Hepatic stellate cell (primary cell): ENCODE measurements at places on chromosomes 1 and 21.

DNA sequence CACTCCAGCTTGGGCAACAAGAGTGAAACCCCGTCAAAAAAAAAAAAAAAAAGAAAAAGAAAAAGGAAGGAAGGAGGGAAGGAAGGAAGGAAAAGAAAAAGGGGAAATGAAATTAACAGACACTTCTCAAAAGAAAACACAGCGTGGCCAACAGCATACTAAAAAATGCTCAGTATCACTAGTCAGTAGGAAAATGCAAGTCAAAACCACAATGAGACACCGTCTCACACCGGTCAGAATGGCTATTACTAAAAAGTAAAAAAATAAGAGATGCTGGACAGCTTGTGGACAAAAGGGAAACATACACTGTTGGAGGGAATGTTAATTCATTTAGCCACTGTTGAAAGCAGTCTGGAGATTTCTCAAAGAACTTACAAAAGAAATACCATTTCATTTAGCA lies 369.5 kb upstream of the BRINP3 start:
- DNase-seq = no peak

DNA sequence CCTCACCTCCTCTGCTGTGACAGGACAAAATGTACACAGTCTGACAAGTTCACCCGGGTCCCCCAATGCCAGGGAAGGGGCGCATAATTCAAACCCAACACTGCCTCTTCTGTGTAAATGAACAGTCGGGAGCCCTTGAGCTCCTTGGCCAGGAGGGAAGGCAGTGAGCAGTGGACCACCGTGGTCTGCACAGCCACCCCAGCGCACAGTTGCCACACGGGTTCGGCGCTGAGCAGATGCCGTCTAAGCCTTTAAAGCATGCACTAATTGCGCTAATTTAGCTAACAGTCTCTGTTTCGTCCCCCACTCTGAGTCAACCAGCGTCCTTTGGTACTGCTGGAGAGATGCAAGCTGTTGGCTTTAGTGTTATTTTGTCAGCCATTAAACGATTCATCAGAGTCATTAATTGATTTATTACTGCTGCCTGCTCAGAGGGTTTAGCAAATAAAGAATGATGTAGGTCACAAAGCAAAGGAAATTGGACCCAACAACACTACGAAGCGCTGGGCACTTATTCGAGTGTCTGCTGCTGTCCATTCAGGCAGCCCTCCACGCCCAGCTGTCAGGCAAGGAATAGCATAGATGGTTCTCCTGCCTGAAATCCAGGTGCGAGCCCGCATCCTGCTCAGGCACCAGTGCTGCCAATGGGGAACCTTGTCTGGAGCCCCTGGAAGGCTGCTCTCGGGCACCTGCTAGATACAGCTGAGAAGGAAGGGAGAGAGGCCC lies 91.5 kb downstream of the MRPL37 start:
- no peak for DNase-seq

DNA sequence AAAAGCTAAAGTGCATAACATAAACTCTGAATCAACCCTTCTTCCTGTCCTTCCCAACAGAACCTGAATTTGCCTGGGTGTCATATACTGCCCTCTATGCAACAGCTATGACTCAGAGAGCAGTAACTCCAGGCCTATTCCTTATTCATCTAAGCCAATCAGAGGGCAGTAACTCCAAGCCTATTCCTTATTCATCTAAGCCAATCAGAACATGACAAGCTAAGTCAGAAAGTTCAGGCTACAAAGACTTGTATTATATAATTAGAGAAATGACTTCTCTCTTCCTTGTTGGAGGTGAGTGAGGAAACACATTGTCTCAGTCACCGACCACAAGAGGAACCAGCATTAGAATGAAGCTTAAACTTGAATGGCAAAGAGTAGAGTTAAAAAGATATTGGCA lies 26.2 kb upstream of the TADA1 start:
- DNase-seq = no peak

DNA sequence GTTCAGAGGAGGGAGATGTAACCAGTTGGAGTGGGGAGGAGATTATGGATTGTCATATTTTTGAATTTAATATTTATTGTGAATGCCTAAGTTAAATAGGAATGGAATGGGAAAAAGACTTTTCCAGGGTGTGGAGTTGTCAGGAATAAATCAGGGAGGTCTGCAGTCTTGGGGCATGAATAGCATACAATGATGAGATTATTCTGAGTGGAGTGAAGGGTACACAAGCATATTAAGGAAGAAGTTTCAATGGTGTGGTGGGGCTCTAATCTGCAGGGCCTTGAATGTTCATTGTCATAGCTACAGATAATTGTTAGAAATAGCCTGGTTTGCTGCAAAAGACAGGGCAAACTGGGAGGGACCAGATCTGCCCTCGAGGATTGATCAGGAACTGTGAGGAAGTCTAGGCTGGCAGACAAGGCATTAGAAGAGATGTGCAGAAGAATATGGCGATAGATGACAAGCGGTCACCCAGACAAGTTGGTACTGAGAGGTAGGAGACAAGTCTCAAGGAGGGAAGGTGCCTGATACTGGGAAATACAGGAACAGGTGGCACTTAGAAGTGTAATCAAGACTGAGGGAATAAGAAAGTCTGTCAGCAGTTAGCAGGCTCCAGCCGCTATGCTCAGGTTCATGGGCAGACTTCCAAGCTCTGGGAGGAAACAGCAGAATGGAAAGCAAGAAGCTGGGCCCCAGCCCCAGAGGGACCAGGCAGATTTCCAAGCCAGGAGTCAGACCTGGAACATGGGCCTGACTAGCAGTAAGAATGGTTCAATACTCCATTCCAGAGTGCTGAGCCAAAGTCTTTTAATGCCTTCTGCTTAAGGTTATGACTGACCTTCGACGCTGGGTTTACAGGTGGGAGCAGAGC lies 20.9 kb upstream of the RGL1 start:
- no peak for DNase-seq

DNA sequence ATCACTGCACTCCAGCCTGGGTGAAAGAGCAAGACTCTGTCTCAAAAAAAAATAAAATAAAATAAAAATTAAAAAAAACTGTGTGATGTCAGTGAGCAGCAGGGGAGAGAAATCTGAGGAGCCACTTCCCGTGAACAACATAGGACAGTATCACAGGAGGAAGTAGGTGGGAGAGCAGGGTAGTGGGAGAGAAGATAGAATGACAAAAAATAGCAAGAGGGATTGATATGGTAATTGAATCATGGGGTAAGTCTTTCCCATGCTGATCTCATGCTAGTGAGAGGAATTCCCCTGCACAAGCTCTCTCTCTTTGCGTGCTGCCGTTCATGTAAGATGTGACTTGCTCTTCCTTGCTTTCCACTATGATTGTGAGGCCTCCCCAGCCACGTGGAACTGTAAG lies 81.6 kb upstream of the PBX1 start:
- DNase-seq = no peak

- no peak for DNase-seq
Measured at GRCh38 chr1:112256411-112256810, 139.6 kb upstream of the CTTNBP2NL start.

DNA sequence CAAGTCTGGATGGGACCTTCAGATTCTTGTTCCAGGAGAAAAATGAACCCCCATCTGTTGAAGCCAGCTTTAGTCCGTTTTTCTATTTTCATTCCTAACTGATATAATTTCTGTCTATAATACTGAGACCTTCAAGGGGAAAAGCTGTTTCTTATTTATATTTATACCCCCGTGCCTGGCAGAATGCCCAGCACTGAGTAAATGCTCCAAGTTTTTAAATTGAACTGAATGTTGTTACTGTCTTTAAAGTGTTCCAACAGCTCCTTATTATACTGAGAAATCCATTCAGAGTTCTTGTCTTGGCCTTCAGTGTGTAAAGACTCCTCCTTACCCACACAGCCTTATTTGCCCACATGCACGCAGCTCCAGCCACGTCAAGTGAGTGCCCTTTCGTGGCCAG lies 178.6 kb upstream of the HMGB4 start:
- no peak for DNase-seq

DNA sequence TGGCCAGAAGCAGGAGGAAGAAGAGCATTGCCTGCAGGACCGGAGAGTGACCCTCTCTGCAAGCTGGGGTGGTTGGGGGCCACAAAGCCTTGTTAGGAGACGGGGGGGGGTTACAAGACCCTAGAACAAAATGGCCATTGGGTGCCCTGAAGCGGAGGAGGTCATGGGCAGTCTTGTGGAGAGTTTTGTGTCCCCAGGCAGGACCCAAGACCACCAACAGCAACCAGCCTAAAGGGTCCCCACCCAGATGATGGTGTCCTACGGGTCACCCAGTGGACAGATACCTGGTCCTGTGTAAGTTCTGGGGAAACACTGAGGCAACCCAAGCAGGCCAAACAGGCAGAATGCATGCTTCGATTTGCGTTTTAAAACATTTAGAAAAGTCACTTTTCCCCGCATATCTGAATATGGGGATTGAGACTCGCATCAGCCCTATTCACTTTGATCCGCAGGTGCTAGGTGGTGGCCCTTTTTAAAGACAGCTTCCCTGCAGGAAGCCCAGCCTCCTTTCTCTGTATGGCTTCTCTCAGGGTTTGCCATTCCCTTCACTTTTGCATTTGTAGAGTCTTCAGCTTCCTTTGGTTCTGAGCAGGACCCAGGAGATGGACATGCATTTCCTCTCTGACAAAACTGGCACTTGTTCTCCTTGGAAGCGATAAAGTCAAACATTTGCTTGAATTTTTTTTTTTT lies 21.1 kb downstream of the GNG4 start:
- DNase-seq = no peak

DNA sequence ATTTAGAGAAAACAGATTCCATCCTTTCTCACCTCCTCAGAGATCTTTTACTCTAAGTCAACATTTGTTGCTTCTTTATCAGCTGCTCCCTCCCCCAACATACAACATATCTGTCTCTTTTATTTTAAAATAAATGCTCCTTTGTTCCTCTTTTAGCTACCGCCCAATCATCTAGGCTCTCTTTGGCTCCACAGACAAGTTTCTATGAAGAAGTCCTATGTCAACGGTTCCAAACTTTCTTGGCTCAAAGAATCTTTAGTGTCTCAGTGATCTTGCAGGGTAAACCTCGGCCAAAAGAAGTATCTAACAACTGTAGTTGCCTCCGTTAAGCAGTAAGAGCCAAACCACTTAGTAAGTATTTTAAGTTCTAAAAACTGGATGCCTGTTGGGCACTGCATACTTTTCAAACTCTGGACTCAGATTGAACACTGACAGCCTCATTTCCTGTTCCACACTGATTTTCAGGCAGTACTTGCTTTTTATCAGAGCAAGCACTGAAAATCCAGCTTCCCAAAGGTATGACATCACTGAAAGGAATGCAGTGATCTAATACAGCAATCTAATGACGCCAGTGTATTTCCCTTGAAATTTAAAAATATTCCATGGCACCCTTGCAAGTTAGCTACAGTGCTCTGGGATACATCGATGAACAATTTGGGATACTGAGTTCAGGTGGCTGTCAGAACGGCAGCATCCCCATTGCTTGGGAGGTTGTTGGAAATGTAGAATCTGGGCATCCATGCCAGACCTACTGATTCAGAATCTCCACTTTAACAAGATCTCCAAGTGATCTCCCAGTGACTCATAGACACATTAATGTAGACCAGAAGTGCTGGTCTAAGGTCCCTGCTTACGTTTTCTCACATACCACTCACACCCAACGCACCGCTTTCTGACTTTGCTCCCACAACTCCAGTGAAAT lies 26.8 kb downstream of the EGLN1 start:
- peak; percentile 76 for DNase-seq

DNA sequence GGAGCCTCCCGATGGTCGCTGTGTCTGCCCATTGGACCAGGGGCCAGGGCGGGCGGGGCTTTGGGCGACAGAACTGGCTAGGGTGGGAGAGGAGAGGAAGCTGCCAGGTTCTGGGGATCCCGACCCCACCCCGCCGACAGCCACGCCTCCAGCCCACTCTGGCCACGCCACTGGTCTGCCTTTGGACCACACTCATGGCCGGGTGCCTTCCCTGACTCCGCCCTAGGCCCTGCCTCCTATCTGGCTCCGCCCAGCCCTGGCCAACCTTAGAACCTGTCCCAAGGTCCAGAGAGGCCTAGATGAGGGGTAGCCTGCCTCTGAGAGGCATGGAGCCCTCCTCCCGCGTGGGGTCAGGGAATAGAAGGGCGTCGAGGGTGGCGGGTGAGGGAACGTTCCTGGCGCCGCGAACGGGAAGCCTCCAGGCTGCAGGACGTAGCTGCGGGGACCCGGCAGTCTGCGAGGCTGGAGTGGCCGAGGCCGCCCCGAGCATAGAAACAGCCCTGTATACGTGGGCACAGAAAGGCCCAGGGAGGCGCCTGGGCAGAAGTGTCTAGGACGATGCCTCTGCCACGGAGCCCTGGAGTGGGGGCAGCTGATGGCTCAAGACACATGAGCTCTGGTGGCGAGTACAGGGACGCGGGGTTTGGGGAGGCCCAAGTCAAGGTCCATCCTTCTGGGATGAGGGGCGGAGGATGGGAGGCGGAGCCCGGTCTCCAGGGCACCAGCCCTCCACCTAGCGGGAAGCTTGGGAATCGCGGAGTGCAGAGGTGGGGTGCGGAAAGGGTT lies 11.5 kb upstream of the COL16A1 start:
- DNase-seq = peak; percentile 94

DNA sequence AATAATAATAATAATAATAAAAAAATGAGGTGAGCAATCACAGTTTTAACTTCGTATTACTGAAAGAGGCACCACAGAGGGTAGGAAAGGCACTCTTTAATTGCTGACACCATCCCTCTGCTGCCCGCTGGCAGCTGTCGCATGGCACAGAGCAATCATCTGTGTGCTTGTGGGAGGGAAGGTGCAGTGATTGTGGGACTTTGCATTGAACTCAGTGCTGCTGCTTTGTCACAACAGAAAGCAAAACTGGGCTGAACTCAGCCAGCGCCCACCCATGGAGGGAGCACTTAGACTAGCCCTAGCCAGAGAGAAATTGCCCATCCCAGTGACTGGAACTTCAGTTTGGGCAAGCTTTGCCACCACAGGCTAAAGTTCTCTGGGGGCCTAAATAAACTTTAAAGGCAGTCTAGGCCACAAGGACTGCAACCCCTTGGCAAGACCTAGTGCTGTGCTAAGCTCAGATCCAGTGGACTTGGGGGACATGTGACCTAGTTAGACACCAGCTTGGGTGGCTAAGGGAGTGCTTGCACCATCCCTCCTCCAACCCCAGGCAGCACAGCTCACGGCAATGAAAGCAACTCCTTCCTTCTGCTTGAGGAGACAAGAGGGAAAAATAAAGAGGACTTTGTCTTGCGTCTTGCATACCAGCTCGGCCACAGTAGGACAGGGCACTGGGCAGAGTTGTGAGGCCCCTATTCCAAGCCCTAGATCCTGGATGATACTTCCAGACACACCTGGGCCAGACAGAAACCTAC lies 59.3 kb downstream of the WDR4 start:
- no peak for DNase-seq

GRCh38 chr1:3017440-3018050 lies 3.7 kb upstream of the ACTRT2 start:
- DNase-seq = no peak
